ENCODE measurements at places on chromosomes 16 and 17.
A peak's percentile ranks its signal among the peaks of the same experiment; 100 is the strongest.

- no peak for DNase-seq
These were observed 14.8 kb upstream of the C17orf113 start for GRCh38 chr17:42065201-42065600.

GRCh38 chr16:24543949-24544348 is 4.6 kb downstream of the RBBP6 start:
- no peak for DNase-seq

GRCh38 chr16:67392301-67393059 is 818 bp downstream of the TPPP3 start:
- DNase-seq, result no peak

GRCh38 chr17:45841186-45841585 is 3.5 kb upstream of the SPPL2C start:
- DNase-seq, result no peak

GRCh38 chr16:17403156-17403809 is 67.5 kb downstream of the XYLT1 start:
- no peak for DNase-seq

- no peak for DNase-seq
These were observed 6.5 kb upstream of the ZNF778 start for GRCh38 chr16:89210904-89211515.

DNA sequence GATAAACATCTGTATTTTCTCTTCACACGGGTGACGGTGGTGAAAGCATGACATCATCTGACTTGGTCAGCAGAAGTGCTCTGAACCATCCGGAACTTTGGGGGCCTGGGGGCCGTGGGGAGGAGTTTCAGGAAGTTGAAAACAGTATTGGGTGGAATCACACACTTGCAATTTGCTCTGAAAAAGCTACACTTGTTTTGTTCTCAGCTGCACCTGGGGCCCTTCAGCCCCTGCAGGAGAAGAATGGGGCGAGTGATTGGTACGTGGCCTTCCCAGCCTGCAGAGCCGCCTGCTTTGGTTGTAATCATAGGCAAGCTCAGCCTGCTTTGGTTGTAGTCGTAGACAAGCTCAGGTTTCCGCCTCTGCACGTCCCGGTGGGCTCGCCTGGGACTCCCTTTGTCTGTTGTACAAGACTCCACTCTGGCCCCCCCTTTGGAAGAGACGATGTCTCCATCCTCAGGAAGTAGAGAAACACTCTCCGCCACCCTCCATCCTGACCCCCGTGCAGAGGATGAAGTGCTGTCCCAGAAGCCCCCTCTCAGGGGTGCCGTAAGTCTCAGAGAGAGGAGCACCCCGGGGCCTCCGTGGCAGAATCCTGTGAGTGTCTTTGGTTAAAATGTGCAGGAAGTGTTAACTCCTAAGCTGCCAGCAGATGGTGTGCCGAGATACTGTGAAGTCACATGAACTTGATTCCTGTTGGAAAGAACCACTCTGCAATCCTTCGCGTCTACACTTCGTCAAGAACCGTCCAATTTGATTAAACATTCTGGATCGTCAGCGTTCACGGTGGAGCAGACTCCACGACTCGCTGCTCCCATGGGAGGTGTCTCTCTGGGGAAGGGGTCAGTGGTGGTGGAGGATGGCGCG is 5.4 kb downstream of the BANP start:
- peak; percentile 70 for DNase-seq

- DNase-seq, result no peak
These were observed 211.7 kb upstream of the CHMP6 start for GRCh38 chr17:80779961-80780380.

- DNase-seq, result no peak
These were observed 18.9 kb downstream of the RARA start for GRCh38 chr17:40327735-40328385.

DNA sequence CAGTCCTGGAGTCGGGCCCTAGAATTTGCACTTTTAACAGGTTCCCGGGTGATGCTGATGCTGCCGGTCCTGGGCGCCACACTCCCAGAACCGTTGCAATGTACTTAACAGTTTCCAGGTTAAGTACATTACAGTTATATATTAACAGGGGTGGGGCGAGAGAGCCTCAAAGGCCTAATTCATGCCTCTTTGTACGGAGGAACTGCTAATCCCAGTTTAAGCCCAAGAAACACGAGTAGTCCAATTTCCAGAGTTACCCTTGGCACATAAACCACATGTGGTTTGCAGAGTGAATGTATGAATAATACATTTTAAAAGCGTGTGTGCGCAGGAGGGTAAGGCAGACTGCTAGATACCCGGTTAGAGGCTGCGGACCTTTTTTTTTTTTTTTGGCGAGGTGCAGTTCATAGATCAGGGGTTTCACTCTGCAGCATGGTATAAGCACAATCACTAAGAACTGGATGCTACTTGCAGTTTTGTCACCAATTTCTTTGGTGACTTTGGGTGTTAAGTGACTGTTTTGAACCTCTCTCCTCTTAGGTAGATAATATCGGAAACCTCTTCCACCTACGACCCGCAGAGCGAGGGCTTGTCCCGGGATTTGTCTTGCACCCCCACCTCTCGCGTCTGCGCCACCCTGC is 713 bp downstream of the COX11 start:
- DNase-seq, result peak; percentile 20

DNA sequence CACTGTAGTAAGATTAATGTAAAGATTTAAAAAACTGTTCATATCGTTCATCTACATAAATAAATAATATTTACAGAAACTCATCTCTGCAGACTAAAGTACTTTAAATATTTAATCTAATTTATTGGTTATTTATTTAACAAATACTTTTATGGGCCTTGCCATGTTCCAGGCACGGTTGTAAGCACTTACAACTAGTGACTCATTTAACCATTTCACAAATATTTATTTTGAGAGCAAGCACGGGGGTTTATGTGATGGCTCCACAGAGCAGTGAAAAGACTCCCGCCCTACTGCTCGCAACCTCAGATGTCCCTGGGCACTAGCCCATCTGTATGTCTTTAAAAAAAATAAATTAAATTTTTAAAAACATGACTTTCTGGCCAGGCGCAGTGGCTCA is 575.9 kb downstream of the WWOX start:
- peak; percentile 74 for DNase-seq

DNA sequence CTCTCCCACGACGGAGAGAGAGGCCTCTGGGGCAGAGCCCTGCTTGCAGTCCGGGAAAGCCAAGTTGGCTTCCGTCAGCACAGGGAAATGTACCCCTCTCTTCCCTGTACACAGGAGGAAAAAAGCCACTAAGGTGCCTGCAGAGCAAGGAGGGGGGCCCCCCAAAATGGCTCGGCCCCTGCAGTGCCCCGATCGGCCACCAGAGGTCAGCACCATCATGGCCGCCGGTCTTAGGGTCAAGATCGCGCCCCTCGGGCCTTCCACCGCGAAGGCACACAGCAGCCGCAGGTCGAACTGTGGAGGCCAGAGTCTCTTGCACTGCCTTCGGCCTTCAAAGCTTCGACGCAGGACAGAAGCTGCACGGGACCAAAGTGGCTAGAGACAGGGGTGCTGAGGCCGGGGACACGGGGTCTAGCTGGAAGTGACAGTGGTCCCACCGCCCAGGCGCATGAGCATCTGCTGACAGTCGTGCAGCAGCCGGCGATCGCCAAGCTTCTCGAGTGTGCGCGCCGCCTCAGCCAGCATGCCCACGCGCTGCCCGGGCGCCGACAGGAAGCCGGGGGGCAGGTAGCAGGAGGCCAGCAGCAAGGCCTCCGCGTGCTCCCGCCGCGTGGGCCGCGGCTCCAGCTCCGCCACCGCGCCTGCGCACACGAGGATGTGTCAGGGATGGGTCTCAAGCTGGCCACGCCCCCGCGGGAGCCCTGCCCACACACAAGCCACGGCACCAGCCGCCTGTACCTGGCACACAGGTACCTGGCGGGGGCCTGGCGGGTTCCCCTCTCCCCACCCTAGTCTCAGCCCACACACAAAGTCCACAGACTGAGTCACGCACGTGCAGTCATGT is 24.4 kb downstream of the SREBF1 start:
- DNase-seq, result peak; percentile 44

GRCh38 chr17:9104370-9105041 is 83.2 kb downstream of the NTN1 start:
- DNase-seq, result no peak

DNA sequence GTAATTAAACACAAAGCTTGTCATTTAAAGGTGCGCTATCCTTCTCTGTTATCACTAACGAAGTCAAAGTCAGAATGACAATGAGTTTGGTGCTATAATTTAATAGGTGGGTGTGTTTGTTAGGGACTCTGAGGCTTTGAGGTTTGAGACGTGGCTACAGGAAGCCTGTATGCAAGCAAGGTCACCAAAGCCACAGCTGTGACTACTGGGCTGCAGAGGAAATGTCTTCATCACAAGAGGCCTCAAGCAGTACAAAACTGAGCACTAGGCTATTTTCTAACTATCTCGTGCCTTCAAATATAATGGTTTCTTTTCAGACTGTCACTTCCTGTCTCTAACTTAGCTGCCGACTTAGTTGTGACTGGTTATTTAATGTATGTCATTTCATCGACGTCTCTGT is 141.2 kb downstream of the AATF start:
- DNase-seq, result no peak

GRCh38 chr17:73693071-73693470 is 48.8 kb upstream of the SDK2 start:
- no peak for DNase-seq

GRCh38 chr17:29140631-29141513 is 39.3 kb downstream of the MYO18A start:
- DNase-seq, result no peak

GRCh38 chr16:83943516-83944050 is 9.5 kb upstream of the OSGIN1 start:
- no peak for DNase-seq

- DNase-seq, result no peak
These were observed 53.8 kb downstream of the IRF8 start for GRCh38 chr16:85952811-85953210.

- DNase-seq, result no peak
These were observed 1.1 kb downstream of the HSD17B1 start for GRCh38 chr17:42553866-42554249.

DNA sequence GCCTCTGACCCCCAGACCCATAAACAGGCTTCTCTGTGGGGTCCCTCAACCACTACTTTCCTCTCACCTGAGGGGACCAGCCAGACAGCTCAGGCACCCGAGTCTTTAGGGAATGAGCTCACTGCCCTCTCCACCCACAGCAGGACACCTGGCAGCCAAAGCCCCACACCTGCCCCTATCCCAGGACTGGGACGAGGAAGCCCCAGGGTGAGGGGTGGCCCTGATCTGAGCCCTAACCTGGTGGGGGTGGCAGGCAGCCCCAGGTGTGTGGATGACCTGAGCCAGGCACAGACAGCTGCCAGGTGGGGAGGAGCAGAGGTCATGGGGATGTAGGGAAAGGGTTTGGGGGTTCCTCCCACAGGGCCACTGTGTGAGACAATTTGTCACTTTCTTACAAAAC is 1.7 kb upstream of the TEX19 start:
- no peak for DNase-seq

GRCh38 chr17:43994272-43995149 is 9.9 kb upstream of the NAGS start:
- peak; percentile 60 for DNase-seq

- peak; percentile 84 for DNase-seq
These were observed 21.1 kb downstream of the ANKRD40 start for GRCh38 chr17:50686494-50687199.

DNA sequence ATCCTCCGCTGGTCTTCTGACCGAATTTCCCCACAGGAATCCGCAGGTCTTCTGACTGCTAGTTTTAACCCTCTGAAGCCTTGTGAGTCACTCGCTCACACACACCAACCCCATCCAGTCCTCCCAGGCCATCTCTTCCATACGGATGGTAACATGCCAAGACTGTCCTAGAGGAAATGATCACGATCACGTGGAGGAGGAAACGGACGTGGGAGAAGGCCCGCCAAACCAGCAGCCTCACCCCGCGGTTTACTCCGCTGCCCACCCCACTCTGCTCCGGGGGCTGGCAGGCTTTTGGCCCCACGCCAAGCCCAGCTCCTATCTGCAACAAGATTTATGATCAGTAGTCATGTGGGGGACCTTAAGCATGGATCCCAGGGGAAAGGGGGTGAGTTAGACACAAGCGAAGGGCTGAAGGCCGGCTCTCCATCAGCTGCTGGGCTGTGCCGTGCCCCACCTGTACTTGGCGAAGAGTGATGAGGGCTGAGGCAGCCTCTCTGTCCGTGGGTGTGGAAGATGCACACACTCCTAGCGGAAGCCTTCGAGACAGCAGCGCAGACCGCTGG is 1.5 kb upstream of the FAAP100 start:
- DNase-seq, result peak; percentile 95

GRCh38 chr17:64491034-64491860 is 5.6 kb downstream of the POLG2 start:
- DNase-seq, result no peak

- no peak for DNase-seq
These were observed 12.0 kb upstream of the CD300A start for GRCh38 chr17:74454197-74455024.

GRCh38 chr16:21611556-21612384 is 12.4 kb downstream of the METTL9 start:
- DNase-seq, result no peak

GRCh38 chr17:30376621-30377452 is 1.9 kb upstream of the CPD start:
- DNase-seq, result peak; percentile 48

GRCh38 chr17:42759982-42760651 is 910 bp upstream of the RAMP2 start:
- no peak for DNase-seq

- no peak for DNase-seq
These were observed 7.5 kb upstream of the TRPV3 start for GRCh38 chr17:3565143-3565542.

GRCh38 chr16:57284952-57285363 is 486 bp upstream of the PLLP start:
- no peak for DNase-seq

- DNase-seq, result no peak
These were observed 30.3 kb upstream of the FASN start for GRCh38 chr17:82128287-82128686.

DNA sequence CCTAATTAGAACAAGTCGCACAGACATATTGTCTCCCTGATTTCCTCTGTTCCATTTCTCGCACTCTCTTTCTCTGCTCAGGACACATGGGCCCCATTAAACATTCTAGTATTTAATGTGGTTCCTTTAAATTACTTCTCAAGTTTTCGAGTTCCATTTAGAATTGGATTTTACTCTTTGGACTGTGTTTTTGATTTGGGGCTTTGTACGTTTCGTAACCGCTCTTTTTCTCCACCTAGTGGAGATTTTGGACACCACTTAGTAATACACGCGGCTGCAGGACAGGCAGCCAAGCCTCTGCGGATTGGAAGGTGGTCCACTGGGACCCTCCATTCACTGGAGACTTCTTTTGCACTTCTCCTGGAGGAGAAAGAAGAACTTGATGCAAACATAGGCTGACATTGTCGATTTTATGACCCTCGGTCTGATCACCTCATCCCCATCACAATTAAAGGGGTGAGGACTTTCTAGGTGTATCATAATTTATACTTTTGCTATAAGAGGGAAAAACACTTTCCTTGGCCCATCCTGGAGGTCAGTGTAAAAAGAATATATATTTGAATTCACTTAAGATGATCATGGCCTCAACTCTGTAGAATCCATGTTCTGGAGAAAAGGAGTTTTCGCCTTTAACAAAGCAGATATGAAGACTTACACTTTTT is 85.7 kb downstream of the NOG start:
- DNase-seq, result peak; percentile 46

- no peak for DNase-seq
These were observed 1.2 kb downstream of the IRF8 start for GRCh38 chr16:85900027-85900792.
